ENCODE measurements at places on chromosomes 7 and 10. TPM values are rescaled to one million over a fixed set of nuclear protein-coding genes. Genes with fewer than 3 reads are reported as not detected.
A peak's percentile ranks its signal among the peaks of the same experiment; 100 is the strongest.

The C10orf67 gene
- total RNA-seq, result not detected

The PDZD7 gene
- 0.13 TPM for total RNA-seq

The OPALIN gene
- not detected for total RNA-seq

The CALCR gene
- not detected for total RNA-seq

GRCh38 chr7:1999278-1999984 lies 233.3 kb downstream of the MAD1L1 start:
- DNase-seq, result no peak

GRCh38 chr7:54331311-54331710 lies 210.9 kb upstream of the VSTM2A start:
- no peak for DNase-seq

DNA sequence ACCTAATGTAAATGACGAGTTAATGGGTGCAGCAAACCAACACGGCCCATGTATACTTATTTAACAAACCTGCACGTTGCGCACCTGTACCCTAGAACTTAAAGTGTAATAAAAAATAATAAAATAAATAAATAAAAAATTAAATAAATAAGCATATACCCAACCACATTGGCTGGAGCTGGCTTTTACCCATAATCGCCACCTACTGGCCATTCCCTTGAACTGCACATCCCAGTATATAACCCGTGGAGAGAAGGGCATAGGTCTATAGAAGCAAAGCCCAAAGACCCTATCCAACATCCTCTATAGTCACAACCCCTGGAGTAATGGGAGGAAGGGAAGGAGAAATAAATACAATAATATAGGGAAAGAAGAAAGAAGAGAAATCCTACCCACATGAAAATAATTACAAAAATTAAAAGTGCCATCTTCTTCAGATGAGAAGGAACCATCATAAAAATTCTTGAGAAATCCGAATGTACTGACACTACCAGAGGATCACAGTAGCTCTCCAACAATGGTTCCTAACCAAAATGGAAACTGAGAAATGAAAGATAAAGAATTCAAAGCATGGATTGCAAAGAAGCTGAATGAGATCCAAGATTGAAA lies 65.6 kb downstream of the TWIST1 start:
- no peak for DNase-seq

DNA sequence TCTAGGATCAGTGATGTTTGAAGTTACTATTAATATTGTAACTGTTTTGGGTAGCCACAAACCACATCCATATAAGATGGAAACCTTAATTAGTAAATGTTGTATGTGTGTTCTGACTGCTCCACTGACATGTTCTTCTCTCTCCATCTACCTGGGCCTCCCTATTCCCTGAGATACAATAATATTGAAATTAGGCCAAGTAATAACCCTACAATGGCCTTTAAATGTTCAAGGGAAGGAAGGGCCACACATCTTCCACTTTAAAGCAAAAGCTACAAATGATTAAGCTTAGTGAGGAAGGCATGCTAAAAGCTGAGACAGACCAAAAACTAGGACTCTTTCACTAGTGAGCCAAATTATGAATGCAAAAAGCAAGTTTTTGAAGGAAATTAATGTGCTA lies 176.4 kb upstream of the ANK3 start:
- DNase-seq, result no peak

GRCh38 chr7:536231-536630 lies 16.6 kb upstream of the PDGFA start:
- no peak for DNase-seq

DNA sequence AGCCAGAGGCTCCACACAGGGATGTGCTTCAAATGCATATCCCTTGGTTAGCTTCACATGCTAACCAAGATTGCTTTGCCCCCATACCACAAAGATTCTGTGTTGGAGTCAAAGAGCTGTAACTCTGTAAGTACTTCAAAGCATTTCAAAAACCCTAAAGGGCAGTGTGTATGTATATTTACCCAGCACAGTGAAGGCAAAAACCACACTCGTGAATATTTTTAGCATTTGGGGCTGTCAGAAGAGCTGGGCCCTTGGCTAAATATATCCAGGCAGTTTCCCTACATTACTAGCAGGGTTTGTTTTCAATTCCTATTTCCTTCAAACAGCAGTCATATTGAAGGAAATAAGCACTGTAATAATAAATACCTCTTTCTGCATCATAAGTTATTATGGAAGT lies 84.2 kb upstream of the STEAP1B start:
- DNase-seq, result no peak

DNA sequence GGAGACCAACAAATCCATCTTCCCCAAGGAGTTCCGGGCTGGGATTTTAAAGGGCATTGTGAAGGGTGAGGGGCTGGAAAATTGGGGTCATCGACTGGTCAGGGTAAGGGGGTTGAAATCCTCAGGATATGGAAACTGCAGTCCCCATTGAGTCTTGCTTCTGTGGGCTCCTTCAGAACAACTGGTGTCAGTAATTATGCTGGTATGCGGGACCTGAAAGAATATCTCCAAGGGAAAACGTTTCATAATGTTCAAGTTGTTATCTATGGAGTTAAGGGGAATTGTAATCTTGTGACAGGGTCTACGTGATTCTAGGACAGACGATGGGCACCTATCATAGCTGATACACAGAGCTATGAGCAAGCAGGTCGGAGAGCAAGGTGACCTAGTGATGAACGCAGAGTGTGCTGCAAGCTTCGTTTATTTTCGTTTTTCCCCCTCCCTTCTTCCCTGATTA lies 494 bp upstream of the RHBDD2 start:
- no peak for DNase-seq

DNA sequence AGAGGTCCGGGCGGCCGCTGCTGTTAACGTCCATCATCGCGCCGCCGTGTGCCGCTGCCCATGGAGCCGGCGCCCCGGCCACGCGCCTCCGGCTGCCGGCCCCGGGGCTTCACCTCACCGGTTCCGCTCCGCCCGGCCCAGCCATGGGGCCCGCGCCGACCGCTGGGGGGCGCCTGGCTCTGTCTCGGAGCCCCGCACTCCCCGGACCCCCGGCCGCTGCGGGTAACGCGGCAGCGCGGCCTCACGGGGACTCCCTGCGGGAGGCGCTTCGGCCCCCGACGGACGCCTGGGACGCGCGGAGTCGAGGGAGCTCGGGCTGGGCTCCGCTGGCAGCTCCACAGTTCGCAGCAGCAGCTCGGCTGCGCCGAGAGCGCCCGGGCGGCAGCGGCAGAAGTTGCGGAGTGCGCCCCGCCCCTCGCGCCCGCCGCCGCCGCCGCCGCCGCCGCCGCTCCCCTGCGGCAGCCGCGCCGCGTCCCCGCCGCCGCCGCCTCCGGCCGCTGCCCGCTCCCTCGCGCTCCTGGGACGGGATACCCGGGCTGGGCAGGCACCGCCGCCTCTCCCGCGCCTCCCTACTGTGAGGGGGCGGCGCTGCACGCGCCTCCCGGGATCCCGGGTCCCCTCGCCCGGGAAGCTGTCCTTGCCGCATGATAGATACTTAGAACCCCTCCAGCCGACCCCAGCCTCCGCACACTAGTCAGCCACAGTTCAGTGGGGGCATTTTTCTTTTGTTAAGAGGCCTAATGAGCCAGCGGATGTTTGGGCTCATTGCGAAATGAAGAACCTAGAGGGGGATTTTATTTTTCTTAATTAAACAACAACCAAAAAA lies at the start of gene HTR7:
HTR7 (minus strand) TSS at position 405 of the 826 bp plus-strand sequence; CDS start at position 37, 368 bp downstream.
- DNase-seq, result peak; percentile 57

GRCh38 chr7:66880053-66880452 lies 41.0 kb upstream of the TMEM248 start:
- DNase-seq, result no peak

DNA sequence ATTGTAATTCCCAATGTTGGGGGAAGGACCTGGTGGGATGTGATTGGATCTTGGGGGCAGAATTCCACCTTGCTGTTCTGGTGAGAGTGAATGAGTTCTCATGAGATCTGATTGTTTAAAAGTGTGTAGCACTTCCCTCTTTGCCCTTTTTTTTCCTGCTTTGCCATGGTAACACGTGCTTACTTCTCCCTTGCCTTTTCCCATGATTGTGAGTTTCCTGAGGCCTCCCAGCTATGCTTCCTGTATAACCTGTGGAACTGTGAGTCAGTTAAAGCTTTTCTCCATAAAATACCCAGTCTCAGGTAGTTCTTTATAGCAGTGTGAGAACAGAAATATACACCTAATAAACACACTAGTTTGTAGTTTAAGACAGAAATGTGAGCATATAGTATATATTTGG lies 166.8 kb upstream of the MAGI2 start:
- no peak for DNase-seq

DNA sequence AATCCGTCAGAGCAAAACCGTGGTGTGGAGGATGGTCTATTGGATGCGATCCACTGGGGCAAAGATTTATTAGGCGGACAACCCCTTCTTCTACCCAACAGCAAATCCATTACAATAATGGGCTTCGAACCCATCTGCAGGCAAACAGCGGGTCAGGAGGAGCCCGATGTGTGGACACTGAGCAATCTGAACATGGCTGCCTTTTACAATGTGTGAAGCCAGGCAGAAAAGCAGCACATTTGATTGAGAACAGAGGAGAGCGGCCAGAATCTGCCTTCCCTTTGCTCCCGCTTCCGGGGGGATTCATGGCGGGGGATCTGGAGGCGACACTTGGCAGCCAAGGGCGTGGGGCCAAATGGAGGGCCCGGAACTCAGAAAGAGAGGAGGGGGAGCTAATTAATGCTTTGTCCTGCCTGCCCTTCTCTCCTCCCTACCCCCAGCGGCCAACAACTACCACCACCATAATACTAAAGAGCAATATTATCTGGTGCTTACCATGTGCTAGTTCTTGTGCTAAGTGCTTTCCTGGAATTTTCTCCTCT lies 133.0 kb downstream of the EMX2 start:
- no peak for DNase-seq

- DNase-seq, result no peak
These were observed 46.8 kb downstream of the IKZF1 start for GRCh38 chr7:50351267-50351666.

GRCh38 chr10:67114945-67115344 lies 189.1 kb downstream of the LRRTM3 start:
- DNase-seq, result no peak

DNA sequence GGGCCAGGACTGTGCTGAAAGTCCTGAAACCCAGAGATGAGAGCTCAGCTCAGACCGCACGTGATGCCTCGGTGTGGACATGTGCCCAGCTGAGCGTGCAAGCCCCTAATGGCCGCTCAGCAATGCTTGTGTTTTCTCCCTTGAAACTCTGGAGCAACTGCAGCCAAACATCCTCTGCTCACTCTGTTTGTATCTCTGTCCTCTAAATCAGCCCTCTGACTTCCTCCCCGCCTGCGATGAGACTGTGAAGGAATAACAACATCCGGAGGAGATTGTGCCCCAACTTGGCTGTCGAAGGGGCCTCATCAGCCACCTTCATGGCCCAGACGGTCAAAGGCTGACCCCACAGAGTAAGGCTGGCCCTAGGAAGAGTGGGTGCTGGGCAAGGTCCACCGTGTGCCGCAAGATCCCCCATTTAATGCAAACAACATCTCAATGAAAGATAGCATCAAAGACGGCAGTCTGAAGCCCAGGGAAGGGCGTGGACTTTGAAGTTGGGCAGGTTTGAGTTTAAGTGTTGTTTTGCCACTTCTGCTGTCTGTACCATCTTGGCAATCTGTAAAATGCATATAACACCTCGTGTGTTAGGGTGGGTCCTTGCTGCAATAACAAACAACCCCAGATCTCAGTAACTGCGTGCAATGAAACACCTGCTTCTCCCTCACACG lies 39.9 kb downstream of the CALML3 start:
- peak; percentile 33 for DNase-seq

DNA sequence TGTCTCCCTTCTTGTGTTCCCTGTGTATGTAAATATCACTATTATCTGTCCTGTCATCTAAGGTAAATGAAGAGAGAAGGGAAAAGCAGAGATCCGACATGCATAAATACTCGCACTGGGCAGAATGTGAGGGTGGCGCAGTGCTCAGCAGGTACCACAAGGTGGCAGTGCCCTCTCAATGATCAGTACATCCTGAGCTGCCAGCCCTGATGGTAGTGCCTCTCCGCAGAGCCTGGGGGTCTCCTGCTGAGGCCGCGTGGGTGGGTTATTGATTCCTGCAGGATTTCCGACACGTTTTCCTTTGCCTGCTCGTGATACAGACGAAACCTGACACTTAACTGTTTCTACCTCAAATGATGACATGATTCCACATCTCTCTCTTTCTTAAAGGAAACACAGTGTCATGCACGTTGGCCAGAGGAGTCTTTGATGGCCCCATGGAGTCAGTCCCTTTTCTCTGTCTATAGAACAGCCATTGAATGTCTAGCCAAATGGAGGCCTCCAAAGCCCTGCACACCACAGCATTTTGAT lies 19.8 kb downstream of the RGR start:
- peak; percentile 66 for DNase-seq

- no peak for DNase-seq
These were observed 601.9 kb upstream of the GALNT17 start for GRCh38 chr7:70529914-70530585.

- DNase-seq, result no peak
These were observed 18.7 kb downstream of the IL15RA start for GRCh38 chr10:5958675-5959074.

DNA sequence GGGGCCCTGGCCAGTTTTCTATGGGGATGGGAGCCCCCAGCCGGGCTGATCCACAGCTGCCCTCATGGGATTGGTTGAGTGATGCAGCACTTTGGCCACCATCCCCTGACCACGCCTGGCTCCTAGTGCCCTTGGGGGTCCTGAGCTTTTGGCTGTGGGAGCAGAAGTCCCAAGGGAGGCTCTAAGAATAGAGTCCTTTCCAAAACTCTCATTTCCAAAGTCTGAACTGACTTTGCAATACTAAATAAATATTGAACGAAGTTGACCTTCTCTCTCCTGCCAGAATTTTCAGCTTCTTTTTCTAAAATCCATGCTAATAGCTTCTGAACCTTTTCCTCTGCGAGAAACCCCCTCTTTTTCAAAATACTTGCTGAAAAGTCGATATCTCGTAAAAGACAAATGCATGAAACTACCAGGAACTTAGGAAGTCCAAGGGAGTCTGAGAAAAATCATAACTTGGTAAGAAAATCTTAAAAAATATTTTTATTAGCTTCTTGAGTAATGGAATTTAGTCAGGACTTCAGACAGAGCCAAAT lies 62.7 kb upstream of the IGFBP3 start:
- DNase-seq, result no peak

DNA sequence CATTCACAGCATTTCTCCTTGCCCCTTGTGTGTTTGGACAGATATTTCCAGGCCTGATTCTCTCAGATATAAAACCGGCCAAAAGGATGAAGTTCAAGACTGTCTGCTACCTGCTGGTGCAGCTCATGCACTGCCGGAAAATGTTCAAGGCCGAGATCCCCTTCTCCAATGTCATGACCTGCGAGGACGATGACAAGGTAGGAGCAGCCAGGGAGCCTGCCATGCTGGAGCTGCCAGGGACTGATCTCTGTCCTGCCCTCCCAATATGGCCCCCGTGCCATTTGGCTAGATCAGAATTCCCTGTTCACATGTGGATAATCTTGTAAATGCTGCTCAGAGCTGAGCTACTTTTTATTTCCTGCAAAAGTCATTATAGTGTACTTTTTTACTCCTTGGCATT lies 87.8 kb downstream of the ADCY1 start:
- DNase-seq, result peak; percentile 12

GRCh38 chr10:11156480-11156879 lies 138.8 kb downstream of the CELF2 start:
- DNase-seq, result no peak

GRCh38 chr7:148014001-148014400 lies 576.6 kb upstream of the C7orf33 start:
- no peak for DNase-seq

Measured in left lobe of liver (tissue), 2 donors.